Endodermal cell (in vitro differentiated cells): ENCODE measurements at places on chromosomes 3 and 15. TPM values are rescaled to one million over a fixed set of nuclear protein-coding genes. Genes with fewer than 3 reads are reported as not detected.
A peak's percentile ranks its signal among the peaks of the same experiment; 100 is the strongest.

The FRMD5 gene
- total RNA-seq, result 3.1 and 3.6 TPM in 2 replicates

The CCDC39 gene
- 0.20 and 0.25 TPM in 2 replicates for total RNA-seq

The UTS2B gene
- 0.25 and 0.90 TPM in 2 replicates for total RNA-seq

The CRYGS gene
- 2.0 and 2.4 TPM in 2 replicates for total RNA-seq

The FAM43A gene
- total RNA-seq, result 4.4 and 5.0 TPM in 2 replicates

GRCh38 chr3:40340541-40341170 is 31.1 kb downstream of the EIF1B start:
- H3K4me3 ChIP-seq, result no peak overlapping the region
- no peak for DNase-seq
- H3K4me1 ChIP-seq, result peaks cover 3% of the 10 kb centered on the region
- H3K27ac ChIP-seq, result no peak overlapping the region
- H3K36me3 ChIP-seq, result no peaks in the 10 kb centered on the region

DNA sequence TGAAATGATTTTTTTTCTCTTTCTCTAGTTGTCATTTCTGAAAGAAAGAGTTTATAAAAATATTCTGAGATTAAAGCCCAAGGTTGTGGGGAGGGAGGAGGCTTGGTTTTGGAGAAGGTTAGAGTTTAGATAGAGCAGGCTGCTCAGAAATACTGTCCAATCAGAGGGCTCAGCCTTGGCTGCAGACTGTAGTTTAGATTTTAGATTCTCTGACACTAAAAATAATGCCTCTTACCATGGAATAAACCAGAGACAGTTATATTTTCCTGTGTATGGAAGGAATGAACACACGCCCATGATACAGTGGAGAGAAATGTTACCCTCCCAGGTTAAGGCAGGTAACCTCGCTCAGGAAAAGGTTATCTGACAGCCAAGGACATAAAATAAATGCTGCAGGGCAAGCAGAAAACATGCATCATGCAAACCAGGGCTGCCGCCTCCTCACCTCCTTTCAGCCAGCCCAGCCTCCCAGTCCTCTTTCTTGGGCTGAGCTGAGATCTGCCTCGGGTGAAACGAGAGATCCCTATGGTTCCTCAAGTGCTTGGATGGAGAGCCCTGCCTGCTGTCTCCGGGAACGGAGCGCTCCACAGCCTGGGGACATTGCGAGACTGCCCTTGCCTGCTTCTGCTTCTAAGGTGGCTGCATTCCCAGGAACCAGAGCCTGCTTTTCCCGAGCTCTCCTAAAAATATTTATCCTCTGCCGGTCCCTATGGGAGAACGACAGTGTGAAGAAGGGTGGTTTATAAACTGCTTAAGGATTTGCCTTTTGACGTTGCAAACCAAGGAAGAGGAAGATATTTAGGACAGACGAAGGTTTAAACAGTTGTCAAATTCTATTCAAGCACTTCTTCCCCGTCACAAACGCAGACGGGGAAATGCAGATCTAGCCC is 848 bp downstream of the NCEH1 start:
- peak; percentile 79 for DNase-seq
- H3K4me1 ChIP-seq, result no peaks in the 10 kb centered on the region
- H3K27ac ChIP-seq, result no peak overlapping the region
- peak overlapping the region; percentile 98 for H3K4me3 ChIP-seq
- no peaks in the 10 kb centered on the region for H3K36me3 ChIP-seq

DNA sequence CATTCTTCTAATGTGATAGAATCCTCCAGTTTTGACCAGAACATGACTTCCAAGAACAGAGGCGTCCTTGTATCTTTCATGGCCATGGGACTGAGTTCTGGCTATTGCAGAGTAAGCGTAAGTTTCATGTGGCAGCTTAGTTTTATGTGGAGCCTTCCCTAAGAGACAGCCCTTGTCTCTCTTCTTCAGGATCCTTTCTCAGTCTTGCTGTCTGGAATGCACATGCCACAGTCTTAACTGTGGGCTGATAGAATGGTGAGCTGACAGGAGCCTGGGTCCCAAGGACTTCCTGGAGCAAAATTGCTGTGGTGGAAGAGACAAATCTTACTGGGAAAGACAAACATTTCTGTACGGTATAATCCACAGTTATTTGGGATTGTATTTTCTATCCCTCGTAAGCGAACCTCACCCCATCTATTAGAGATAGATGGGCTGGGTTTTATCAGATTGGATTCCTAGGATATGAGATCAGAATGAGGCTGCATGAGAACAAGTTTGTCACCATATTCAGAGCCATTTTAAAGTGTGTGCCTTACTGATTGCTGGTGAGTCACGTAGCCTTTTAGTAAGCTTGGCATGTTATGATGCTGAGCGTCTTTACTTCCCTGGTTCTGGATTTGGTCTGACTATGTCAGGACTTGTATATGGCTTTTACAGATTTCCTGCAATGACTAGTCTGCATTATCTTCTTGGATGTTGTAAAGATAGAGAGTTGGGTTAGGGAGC is 32.8 kb downstream of the CDIN1 start:
- no peak overlapping the region for H3K27ac ChIP-seq
- no peaks in the 10 kb centered on the region for H3K27me3 ChIP-seq
- no peak for DNase-seq
- no peaks in the 10 kb centered on the region for H3K4me1 ChIP-seq

- no peaks in the 10 kb centered on the region for H3K27me3 ChIP-seq
- DNase-seq, result no peak
- H3K4me1 ChIP-seq, result no peaks in the 10 kb centered on the region
Measured at GRCh38 chr3:160828880-160829279, 72.8 kb downstream of the PPM1L start.

- peaks cover 26% of the 10 kb centered on the region for H3K27me3 ChIP-seq
- no peaks in the 10 kb centered on the region for H3K36me3 ChIP-seq
- DNase-seq, result no peak
- no peaks in the 10 kb centered on the region for H3K4me1 ChIP-seq
Measured at GRCh38 chr15:99016680-99017321, 9.2 kb upstream of the PGPEP1L start.

- peak; percentile 53 for DNase-seq
- H3K27ac ChIP-seq, result peak overlapping the region; percentile 4
- H3K27me3 ChIP-seq, result no peaks in the 10 kb centered on the region
- H3K4me1 ChIP-seq, result no peaks in the 10 kb centered on the region
Measured at GRCh38 chr15:49155834-49156627, 632 bp upstream of the COPS2 start.

GRCh38 chr3:69695443-69695842 is 43.8 kb upstream of the MITF start:
- H3K4me3 ChIP-seq, result no peak overlapping the region
- H3K36me3 ChIP-seq, result no peaks in the 10 kb centered on the region
- peaks cover 3% of the 10 kb centered on the region for H3K27me3 ChIP-seq
- H3K27ac ChIP-seq, result no peak overlapping the region
- H3K4me1 ChIP-seq, result no peaks in the 10 kb centered on the region

GRCh38 chr3:148102156-148102555 is 595.5 kb upstream of the AGTR1 start:
- H3K27me3 ChIP-seq, result no peaks in the 10 kb centered on the region
- DNase-seq, result no peak

- DNase-seq, result peak; percentile 62
- H3K4me3 ChIP-seq, result no peak overlapping the region
- peaks cover 7% of the 10 kb centered on the region for H3K4me1 ChIP-seq
- peak overlapping the region; percentile 63 for H3K27ac ChIP-seq
- no peaks in the 10 kb centered on the region for H3K27me3 ChIP-seq
- H3K36me3 ChIP-seq, result no peaks in the 10 kb centered on the region
Measured at GRCh38 chr3:194871864-194872668, 186.4 kb downstream of the FAM43A start.

DNA sequence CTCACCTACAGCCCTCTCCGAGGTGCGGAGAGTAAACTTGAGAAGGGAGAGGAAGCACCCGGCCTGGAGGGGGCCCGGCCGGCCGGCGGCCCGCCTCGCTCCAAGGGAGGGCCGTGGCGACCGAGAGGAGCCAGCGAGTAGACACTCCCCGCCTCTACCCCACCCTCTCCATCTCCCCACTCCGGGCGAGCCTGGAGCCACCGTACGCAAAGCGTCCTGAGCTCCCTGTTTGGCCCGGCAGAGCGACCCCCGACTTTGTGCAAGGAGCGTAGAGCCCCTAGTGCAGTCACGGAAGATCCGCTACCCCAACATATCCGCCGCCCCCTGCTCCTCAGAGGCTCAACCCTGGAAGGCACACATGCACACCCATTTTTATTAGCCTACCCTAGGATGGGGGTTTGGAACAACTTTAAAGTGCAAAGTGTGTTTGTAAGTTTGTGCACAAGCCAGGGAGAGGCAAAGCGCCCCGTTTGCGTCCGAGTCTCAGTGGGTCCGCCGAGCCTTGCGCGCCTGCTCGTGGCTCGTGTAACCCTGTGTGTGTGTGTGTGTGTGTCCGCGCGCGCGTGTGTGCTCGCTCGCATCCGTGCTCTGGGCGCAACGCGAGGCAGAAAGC is 508 bp upstream of the SMAD6 start:
- H3K27ac ChIP-seq, result peak overlapping the region; percentile 93
- no peaks in the 10 kb centered on the region for H3K27me3 ChIP-seq
- H3K4me1 ChIP-seq, result peaks cover 4% of the 10 kb centered on the region
- no peak for DNase-seq
- H3K4me3 ChIP-seq, result peak overlapping the region; percentile 97
- H3K36me3 ChIP-seq, result peaks cover 19% of the 10 kb centered on the region
